ENCODE measurements at places on chromosomes 6 and 20. TPM values are rescaled to one million over a fixed set of nuclear protein-coding genes. Genes with fewer than 3 reads are reported as not detected.

The TTBK1 gene
- total RNA-seq = not detected

The HTR1E gene
- not detected for total RNA-seq

The POPDC3 gene
- 5.8 TPM for total RNA-seq

The NHSL1 gene
- 9.2 TPM for total RNA-seq

The OR12D2 gene
- not detected for total RNA-seq

The FAM217B gene
- 4.6 TPM for total RNA-seq

The CD24 gene
- 12.3 TPM for total RNA-seq

The ID1 gene
- total RNA-seq = 84.8 TPM

The THEMIS gene
- total RNA-seq = 0.19 TPM

The EPB41L2 gene
- 121 TPM for total RNA-seq

The LINC00237 gene
- total RNA-seq = not detected

The LPIN3 gene
- total RNA-seq = 7.9 TPM

The HLA-DPA1 gene
- total RNA-seq = 1.9 TPM

Data from regular cardiac myocyte (primary cell).